Anterior cingulate cortex (tissue), 58 donors: ENCODE measurements at places on chromosomes 11 and 22.

- DNase-seq: no peak
Measured at GRCh38 chr11:11293798-11294550, 59.1 kb downstream of the CSNK2A3 start.

DNA sequence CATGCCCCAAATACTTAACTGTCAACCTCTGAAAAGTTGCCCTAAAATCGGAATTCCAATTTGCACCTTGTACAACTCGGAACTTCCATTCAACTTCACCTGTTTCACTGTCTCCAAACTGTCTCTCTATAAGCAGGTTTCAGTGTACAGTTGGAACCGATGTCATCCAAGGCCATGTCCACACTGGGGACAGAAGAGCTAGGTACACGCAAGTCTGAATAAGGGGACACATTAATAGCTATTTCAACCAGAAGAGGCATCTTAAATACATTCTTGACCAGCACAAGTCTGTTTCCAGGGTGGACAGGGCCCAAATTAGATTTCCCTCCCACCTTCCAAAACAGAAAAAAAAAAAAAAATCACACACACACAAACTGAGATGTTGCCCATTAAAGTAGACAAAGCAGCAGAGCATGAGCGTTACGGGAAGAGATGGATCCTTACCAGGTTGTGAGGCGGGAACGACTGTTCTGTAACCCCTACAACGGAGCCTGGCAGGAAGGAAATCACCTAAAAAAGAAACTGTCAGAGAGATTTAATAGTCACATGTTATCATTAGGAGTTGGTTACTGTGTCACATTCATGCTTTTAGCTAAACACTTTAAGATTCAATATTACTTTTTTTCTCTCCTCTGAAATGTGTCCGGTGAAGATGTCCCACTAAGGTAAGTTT lies 1.7 kb downstream of the CREBZF start:
- no peak for DNase-seq

GRCh38 chr11:70134490-70134889 lies 56.4 kb downstream of the ANO1 start:
- no peak for DNase-seq

- no peak for DNase-seq
Measured at GRCh38 chr11:128867277-128867676, at the start of gene KCNJ1. KCNJ1 (minus strand) TSS chr11:128867296; CDS start chr11:128840243, 27,053 bp downstream.

DNA sequence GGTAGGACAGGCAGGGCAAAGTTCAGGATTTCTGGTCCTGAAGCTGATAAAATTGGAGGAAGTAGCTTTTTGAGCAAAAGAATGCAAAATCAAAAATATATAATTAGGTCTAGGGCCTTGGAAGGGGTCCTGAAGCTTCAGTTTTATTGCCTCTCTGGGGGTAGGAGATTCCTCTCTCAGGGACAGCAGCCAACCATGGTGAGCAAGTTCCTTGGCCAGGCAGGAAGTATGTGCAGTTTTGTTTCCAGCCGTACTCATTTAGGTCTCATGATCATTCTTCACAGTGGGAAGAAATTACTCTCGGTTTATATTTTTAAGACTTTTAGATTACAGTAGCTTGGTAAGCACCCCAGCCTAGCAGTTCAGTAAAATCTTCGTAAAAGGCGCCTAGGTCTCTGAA lies 2.9 kb upstream of the RAB38 start:
- DNase-seq: no peak

- DNase-seq: no peak
Measured at GRCh38 chr11:120682866-120683265, 171.3 kb downstream of the GRIK4 start.

DNA sequence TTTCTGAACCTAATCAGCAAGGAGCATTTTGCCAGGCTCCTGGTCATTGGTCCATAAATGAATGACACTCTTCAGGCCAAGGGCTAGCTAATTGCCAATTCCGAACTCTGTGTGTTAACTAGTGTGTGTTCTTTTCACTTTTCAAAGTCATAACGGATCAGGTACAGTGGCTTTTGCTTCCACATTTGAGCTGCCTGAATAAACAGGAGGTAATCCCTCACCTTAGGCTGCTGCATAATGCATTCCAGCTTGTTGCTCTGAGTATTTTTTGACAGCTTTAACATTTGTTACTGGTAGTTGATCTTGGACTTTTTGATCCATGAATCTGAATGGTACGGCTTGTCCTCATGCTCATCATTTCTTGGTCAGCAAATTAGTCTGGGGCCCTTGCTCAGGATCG lies 485.1 kb downstream of the CNTN5 start:
- no peak for DNase-seq

DNA sequence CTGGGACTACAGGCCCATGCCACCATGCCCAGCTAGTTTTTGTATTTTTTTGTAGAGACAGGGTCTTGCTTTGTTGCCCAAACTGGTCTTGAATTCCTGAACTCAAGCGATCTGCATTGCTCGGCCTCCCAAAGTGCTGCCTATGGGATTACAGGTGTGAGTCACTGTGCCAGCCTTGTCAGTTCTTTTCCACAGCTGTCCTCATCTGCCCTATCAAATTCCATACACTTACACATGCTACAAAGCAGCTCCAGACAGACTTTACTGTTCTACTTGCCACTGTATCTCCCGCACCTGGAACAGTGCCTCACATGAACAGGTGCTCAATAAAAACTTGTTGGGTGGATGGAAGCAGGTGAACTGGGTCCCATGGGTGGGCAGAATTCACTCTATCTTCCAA lies 8.2 kb downstream of the STX5 start:
- DNase-seq: no peak

- DNase-seq: no peak
Measured at GRCh38 chr22:45430871-45431270, 17.4 kb downstream of the RIBC2 start.

- DNase-seq: no peak
Measured at GRCh38 chr11:80417681-80418080, 976.9 kb upstream of the TENM4 start.

GRCh38 chr11:120188371-120188770 lies 22.5 kb upstream of the OAF start:
- DNase-seq: no peak

DNA sequence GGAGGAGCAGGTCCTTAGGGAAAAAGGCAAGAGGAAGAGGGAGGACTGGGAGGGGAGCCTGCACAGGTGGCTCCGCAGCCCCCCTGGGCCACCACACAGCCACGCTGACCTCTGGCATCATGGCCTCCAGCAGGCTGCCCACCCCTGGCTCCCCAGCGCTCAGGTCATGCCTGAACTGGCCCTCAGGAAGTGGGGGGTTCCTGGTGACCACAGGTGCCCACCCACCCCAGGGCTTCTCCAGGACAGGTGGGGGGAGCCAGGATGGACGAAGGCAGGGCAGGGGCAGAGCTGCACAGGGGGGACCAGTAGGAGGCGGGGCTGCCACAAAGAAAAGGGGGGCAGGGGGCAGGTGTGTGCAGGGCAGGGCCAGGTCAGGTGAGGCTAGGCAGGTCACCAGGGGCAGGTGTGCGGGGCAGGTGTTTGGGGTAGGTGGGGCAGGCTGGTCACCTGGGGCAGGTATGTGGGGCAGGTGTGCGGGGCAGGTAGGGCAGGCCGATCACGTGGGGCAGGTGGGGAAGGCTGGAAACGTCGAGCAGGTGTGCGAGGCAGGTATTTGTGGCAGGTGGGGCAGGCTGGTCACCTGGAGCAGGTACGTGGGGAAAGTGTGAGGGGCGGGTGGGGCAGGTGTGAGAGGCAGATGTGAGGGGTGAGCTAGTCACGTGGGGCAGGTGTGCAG lies 997 bp downstream of the DEAF1 start:
- no peak for DNase-seq

- no peak for DNase-seq
Measured at GRCh38 chr11:9711454-9712307, 47.8 kb downstream of the SWAP70 start.
